ENCODE measurements at places on chromosomes 13 and 19.

DNA sequence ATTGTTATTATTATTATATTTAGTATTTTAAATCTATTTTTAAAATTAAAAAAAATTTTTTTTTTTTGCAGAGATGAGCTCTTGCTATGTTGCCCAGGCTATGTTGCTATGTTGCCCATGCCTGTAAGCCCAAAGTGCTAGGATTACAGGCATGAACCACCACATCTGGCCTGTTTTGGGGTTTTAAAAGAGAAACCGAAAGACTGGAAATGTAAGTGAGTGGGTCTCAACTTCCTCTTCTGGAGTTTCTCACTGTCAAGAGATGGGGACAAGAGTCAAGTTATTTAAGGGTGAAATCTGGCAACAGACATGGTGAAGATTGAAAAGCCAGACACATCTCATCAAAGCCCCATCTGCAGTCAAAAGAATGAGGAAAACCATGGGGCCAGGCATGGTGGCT, 4.2 kb upstream of the OR7G3 start:
- DNase-seq = no peak

DNA sequence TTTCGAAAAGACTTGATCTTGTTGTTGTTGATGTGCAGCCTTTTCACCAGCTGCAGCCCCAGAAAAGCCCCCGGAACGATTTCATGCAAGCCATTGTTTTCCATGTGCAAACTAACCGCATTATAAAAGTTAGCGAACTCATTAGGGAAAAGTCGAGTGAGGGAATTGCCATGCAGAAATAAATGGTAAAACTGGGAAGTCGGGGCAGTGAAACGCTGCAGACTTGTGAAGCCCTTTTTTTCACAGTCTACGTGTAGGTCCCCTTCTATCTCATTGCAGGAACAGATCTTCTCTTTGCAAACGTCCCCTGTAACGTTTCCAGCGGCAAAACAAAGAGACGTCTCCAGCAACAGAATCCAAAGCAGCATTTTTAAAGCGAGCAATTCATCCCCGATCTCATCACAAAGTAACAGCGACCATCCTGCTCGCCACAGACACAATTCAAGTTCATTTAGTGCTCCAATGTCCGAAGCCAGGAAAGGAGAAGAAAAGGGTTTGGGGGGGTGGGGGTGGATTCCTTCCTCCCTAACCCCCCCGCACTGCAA, 1.1 kb downstream of the SLITRK1 start:
- DNase-seq = no peak

GRCh38 chr13:31234729-31235128, 35.0 kb downstream of the B3GLCT start:
- DNase-seq = no peak

GRCh38 chr19:33420821-33421220, 47.3 kb downstream of the CEBPG start:
- no peak for DNase-seq

DNA sequence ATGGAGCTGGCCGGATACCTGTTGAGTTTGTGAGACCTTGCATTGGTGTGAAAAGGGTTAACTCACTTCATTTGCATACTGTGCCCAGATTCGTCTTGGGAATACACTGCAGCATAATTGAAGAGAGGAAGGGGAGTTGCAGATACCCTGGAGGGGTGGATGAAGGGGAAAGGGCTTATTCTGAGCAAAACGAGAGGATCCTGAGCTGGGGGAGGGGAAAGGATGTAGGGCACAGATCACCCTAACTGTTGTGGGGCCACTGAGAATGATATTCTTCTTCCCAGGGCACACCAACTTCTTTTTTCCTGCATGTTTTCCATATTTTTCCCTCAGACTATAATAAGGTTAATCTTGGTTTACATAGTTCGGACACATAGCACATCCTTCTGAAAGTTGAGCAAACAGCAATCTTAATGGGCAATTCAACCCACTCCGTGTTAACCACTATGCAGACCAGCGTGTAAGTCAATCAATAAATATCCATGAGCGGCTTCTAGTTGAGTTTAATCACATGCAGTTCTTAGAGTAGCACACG, 11.7 kb upstream of the PTPRS start:
- no peak for DNase-seq

- no peak for DNase-seq
Measured at GRCh38 chr13:111298214-111298975, 22.0 kb upstream of the TEX29 start.

- no peak for DNase-seq
Measured at GRCh38 chr19:15640294-15640903, at the start of gene CYP4F3. Gene CYP4F3 (plus strand): TSS chr19:15640897. CDS start chr19:15641416, 519 bp downstream.

Data from stimulated activated CD8-positive, alpha-beta memory T cell treated with anti-CD3 and anti-CD28 coated beads, Interleukin-2, amount 100 ng/mL, for 1 hour (primary cell).